AG10803 (cell line): ENCODE measurements at places on chromosomes 4 and X.

- no peak for DNase-seq
Observed at GRCh38 chrX:57677132-57677858, 2.8 kb downstream of the NLRP2B start.

DNA sequence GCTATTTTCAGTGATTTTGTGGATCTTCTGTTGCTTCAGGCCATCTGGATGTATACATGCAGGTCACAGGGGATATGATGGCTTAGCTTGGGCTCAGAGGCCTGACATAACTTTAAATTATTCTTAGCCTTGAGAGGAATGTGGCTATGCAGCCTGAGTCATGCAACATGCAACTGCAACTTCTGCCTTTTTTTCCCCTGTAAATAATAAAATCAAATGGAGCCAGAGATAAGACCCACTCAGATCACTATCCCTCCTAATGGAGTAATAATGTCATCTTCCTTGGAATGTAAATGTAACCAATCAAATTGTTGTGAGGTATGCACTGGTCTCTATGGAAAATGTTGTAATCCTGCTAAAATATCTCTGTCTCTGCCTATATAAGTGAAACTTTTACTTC is 54.9 kb downstream of the MAGEB17 start:
- DNase-seq: peak; percentile 56

DNA sequence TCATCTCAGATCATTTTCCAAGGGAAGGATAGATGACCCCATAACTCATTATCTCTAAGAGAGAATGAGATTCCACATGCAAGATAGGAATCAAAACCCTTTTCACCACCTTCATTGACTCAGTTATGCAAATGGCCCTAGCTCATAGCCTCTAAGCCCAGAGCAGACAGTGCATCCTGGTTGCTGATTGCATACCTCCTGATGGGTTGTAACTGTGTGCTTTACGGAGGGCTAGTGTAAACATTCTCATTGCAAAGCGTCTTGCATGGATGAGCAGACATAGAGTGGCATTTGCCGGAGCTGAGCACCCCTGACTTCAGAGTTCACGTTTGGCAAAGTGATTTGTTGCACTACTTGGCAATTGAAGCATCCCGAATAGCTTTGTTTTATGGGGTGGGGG is 151.0 kb downstream of the VCX3A start:
- no peak for DNase-seq

- DNase-seq: no peak
Observed at GRCh38 chr4:132333724-132334047, 815.4 kb upstream of the PCDH10 start.

DNA sequence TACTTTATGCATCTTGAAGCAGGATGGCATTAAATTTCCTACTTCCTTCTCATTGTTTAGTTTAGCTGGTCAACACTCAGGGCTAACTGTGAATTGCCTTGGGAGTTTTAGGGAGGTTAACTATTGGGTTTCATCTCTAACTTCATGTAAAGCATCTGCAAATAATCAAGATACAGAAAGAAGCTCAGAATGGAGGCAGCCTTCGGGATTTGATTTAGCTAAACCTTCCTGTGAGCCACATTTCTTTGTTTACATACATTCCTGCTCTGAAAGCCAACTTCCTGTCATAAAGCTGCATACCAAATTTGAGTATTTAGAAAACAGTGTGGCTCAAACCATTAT is 131.7 kb upstream of the PCDH18 start:
- DNase-seq: peak; percentile 96
